ENCODE measurements at places on chromosomes 3 and 15.
A peak's percentile ranks its signal among the peaks of the same experiment; 100 is the strongest.

DNA sequence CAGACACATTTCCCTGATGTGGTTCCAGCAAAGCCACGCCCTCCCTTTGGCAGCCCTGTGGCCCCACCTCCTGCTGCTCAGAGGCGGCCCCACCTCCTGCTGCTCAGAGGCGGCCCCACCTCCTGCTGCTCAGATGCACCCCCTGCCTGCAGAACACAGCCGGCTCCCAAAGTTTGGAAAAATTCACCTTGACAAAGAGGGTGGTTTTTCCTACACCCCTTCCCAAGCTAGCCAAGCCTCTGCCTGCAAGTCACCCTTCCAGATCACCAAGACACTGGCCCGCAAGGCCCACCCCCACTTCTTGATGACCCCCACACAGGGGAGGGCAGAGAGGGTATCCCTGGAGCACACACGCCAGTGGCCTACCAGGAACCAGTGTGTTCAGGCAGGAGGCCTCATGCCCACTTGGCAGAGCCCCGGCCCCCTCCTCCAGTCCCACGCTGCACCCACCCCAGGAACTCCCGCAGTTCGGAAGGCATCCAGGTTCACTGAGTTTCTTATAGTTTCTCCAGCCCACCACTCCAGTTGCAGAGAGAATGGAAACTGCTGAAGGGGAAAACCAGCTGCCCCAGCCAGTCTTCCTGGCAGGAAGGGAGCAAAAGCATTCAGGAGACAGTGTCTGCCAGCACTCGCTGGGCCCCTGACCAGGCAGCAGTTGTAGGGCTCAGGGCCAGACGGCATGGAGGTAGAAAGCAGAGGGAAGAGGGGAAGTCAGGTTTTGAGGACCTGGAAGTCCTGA is 2.3 kb upstream of the HAPLN3 start:
- peak; percentile 46 for DNase-seq

DNA sequence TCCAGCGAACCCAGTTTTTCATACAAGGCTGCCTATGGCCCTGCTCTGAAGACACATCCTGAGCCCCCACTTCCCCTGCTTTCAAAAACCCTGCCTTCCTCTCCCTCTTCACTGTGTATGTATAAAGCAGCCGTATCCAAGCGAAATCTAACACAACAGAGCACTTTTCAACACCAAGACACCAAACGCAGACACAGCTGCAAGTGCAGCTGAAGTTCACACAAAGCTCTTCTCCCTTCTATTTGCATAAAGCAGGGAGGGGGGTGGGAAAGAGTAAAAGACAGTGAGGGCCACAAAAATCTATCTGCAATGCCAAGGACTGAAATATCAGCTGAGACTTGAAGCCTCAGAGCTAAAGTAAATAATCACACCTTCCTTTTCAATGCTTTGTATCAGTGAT is 35.1 kb upstream of the CSPG5 start:
- no peak for DNase-seq

DNA sequence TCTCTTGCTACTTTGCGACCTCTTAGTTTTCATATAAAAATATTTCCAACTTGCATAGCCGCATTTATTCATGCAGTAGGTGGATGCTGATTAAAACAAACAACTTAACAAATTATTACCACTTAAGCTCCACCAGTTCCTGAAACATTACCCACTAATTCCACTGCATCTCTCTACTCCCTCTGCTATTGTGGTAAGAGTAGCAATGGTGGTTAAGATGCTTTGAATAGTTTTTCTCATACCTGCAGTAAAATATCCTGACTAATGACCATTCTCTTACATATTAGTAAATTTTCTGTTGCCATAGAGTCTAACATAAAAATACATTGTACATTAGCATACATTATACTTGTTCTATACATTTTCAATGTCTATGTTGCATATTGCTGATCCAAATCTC is 397.6 kb upstream of the PLSCR5 start:
- no peak for DNase-seq

GRCh38 chr3:62888180-62888579 is 13.0 kb upstream of the CADPS start:
- no peak for DNase-seq

GRCh38 chr3:128787256-128788253 is 61.6 kb downstream of the RAB7A start:
- DNase-seq = no peak

DNA sequence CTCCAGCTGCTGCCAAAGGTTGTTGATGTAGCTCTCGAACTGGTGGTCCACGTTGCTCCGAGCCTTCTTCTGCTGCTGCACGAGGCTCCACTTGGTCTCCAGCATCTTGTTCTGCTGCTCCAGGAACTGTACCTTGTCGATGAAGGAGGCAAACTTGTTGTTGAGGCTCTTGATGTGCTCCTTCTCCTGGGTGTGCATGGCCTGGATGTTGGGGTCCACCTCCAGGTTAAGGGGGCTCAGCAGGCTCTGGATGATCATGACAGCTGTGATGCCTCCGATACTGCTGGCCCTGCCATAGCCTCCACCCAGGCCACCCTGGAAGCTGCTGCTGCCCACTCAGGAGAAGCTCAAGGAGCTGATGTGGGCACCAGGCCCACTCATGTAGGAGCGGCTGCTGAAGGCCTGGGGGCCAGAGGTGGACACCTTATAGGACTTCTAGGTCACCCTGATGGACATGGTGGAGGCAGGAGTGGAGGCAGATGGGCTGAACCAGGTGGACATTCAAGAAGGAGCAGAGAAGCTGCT is 14.9 kb upstream of the PSTPIP1 start:
- DNase-seq = no peak

- no peak for DNase-seq
Measured at GRCh38 chr3:104190681-104191080, 1176.0 kb upstream of the ALCAM start.

- no peak for DNase-seq
Measured at GRCh38 chr3:150877303-150877702, 27.9 kb downstream of the MINDY4B start.

GRCh38 chr15:56492236-56492635 is 27.3 kb upstream of the MNS1 start:
- no peak for DNase-seq

GRCh38 chr3:133563186-133563591 is 10.3 kb upstream of the CDV3 start:
- no peak for DNase-seq

DNA sequence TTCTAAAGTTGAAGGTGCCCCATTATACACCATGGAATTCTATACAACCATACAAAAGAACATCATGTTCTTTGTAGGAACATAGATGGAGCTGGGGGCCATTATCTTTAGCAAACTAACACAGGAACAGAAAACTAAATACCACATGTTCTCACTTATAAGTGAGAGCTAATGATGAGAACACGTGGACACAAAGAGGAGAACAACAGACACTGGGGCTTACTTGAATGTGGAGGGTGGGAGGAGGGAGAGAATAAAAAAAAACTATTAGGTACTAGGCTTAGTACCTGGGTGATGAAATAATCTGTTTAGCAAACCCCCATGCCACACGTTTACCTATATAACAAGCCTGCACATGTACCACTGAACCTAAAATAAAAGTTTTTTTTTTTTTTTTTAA is 342.7 kb downstream of the PLCL2 start:
- no peak for DNase-seq

- no peak for DNase-seq
Measured at GRCh38 chr15:67019884-67020520, 45.4 kb upstream of the SMAD3 start.

GRCh38 chr3:137746808-137747207 is 17.3 kb upstream of the SOX14 start:
- no peak for DNase-seq

GRCh38 chr15:61087573-61087972 is 141.5 kb downstream of the RORA start:
- no peak for DNase-seq

GRCh38 chr3:25403968-25404367 is 24.1 kb upstream of the RARB start:
- DNase-seq = no peak

DNA sequence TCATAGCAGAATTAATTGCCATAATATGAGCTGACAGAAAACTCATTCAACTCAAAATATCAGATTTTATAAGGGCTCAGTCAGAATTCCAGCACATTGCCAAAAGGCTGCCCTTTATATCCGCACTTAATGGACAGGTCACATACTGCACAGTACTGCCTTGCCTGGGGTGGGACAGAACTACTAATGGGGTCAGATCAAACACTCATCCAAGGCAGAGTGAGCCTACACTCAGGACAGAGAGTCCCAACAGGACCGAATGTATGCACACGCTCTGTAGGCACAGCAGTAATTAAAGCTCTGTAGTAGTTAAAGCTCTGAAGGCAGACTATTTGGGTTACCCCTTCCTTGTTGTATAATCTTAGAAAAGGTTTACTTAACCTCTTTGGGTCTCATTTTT is 27.2 kb downstream of the HSPBAP1 start:
- DNase-seq = no peak

- no peak for DNase-seq
Measured at GRCh38 chr15:53830707-53831386, 71.4 kb upstream of the WDR72 start.

DNA sequence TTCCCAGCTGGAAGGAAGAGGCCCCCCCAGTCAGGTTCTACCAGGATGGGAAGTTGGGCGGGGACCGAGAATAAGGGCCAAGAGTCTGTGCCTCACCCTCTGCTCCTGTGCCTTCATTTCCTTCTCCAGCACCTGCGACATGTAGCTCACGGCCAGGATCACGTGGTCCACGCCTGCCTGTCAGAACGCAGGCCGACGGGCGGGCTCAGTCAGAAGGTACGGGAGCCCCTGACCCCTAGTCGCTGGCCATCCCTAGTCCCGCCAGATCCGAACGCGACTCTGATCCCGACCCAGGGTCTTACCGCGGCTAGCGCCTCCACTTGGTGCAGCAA is 489 bp downstream of the GMPPB start:
- peak; percentile 53 for DNase-seq

DNA sequence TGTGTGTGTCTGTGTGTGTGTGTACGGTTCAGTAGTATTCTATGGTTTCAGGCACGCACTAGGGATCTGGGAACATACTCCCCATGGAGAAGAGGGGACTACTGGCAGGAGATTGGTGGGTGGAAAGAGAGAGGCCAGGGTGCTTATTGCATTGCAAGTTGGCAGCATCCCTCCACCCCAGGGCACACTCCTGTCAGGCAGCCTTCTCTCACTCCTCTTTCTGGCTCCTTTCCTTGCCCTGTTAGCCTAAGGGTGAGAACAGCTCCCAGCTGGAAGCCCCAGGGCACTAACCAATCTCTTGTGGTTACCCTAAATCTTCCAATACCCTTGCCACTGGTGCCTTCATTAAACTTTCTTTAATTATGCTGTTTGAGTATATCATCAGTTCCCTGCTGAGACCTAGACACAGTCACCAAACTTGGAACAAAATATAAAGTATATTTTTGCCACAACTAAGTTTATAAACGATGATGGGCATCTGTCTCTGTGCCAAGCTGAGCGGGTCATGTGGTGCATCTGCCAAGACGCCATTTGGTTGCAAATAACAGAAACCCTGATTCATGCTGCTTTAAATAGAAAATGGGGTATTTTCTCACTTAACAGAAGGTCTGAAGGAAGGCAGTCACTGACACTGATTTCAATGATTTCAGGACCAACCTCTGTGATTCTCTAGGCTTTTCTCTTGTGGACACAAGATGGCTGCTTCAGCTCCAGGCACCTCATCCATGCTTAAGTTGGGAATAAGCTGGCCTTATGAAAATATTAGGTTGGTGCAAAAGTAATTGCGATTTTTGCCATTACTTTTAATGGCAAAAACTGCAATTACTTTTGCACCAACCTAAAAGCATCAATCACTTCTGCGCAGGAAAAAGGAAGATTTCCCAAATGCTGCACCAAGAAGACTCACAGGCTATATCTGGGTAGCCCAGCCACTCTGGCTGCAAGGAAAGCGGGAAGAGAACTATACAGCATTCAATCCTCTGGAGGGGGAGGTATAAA is 476.9 kb upstream of the PROK2 start:
- DNase-seq = no peak

DNA sequence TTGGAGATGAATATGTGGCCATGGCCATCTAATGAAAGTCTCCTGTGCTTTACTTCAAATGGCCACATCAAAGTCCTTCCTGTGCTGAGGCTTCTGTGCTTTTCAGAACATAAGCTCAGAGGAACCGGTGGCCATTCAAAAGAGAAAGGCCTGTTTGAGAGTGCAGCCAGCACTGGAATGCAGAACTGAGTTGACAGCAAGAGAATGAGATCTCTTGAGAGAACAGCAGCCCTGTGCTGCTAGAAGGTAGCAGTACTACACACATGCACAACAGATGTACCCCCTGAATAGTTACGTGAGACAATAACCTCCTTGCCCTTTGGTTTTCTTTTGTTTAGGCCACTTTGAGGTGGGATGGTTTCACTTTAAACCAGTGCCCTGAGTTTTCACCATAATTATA is 292.5 kb downstream of the PTPRG start:
- no peak for DNase-seq

DNA sequence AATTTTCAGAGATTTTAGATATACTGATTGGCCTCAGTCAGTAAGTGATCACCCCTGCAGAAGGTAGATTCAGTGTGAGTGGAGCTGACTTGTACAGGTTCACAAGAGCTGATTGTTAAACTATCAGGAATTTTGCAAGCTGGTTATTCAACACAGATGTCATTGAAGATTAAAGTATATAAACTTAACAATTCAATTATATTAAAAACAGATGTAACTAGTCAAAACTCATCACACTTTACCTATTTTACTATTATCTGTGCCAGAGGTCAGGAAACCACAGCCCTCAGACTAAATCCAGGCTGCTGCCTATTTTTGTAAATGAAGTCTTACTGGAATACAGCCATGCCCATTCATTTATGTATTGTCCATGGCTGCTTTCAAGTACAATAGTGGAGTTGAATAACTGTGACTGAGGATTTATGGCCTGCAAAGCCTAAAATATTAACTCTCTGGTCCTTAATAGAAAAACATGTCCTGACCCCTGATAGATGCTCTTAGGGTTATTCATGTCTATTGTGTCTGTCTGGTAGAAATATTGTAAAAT is 429.3 kb upstream of the PDZRN3 start:
- DNase-seq = no peak

DNA sequence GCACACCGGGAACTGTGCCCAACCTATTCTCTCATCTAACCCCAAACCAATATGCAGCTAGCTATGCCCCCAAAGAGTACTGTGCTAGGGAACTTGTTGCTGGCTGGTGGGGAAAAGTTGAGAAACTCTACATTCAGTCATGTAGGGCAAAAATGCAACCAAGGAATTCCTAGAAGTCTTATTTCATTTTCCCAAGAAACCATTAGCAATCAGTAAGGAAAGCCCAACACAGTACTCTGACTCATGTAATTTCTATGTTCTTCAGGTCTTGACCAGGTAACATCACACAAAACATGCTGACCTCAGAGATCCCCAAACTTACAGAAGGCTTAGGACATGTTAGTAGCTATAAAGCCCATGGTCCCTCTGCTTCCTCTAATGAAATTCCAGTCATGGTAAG is 52.1 kb downstream of the TASOR start:
- DNase-seq = no peak

DNA sequence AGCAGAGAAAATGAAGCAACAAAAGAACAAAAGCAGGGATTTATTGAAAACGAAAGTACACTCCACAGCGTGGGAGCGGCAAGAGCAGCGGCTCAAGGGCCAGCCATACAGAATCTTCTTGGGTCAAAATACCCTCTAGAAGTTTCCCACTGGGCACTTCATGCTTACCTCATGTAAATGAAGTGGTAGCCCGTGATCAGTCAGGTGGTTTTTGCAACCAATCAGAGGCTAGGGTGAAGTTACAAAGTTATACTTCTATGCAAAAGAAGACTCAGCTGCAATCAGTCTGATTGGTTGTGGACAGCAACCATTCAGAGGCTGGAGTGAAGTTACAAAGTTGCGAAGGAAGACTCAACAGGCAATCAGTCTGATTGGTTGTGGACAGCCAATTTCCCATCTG is 37.8 kb upstream of the TRH start:
- peak; percentile 23 for DNase-seq

Data from substantia nigra (tissue), 51 donors.